ENCODE measurements at places on chromosomes 2 and 18.

GRCh38 chr2:166972418-166972817, 84.1 kb downstream of the XIRP2 start:
- no peak for DNase-seq

GRCh38 chr2:216776066-216776850, 80.9 kb upstream of the IGFBP5 start:
- peak; percentile 100 for DNase-seq

DNA sequence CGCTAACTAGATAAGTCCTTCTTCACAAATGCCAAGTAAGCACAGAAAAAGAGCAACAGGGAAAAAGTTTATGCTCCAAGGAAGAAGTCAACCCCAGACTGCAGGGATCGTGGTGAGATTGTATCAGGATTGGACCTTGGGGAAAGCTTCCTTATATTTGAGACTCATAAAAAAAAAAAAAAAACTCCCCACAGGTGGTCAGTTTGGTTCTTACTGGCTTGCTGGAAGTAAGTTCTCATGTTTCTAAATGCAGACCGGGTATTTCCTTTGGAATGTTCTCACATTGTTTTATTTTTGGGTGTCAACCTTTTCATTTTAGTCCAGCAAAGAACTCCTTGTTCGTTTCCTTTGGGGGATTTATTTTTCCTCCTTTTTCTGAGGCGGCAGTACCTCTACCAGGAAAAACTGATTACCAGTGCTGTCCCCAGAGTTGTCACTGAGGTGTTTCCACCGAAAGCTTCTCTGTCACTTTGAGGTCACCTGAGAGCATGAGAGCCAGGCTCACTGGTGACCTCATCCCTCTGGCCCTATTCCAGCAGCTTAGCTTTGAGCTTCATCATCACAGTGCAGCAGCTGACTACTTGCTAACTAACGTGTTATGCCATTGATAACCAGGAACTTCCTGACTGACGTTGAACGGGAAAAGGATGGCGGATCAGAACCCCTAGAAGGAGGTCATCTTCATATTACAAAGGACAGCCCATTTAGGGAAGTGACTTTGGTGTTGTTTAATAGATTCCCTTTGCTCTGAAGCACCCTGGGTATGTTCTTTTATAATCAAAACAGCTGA, 16.8 kb upstream of the ATP8B1 start:
- DNase-seq: no peak

DNA sequence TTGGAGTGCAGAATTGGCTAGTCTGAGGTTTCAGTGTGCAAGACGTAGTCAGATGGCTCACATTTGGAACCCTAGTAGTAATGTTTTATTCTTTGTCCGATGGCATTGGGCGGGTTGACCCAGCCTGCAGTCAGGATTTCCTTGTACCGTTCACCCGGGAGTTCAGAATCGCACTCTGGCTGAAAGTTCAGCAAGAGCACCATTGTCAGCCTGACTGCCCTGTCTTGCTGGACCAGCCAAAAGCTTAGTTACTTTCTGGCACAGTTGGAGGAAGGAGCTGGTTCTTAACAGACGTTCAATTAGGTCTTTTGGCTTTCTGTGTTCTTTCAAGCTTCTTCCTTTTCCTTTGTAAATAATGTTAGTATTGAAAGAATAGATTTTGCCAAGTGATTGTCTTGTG, 18.6 kb downstream of the RMC1 start:
- no peak for DNase-seq

DNA sequence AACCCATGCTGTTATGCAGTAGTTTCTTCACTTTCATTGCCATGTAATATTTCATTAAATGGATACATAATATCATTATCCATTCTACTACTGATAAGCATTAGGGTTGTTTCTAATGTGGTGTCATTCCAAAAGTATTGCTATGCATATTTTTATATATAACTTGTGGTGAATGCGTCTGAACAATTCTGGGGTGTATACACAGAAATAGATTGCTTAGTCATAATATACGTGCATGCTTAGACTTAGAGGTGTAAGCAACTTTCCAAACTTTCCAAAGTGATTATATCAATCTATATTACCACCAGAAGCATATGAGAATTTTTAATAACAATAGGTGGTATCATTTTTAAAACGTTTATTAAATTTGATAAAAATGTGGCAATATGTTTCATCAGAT, 540.9 kb downstream of the DSC3 start:
- no peak for DNase-seq

DNA sequence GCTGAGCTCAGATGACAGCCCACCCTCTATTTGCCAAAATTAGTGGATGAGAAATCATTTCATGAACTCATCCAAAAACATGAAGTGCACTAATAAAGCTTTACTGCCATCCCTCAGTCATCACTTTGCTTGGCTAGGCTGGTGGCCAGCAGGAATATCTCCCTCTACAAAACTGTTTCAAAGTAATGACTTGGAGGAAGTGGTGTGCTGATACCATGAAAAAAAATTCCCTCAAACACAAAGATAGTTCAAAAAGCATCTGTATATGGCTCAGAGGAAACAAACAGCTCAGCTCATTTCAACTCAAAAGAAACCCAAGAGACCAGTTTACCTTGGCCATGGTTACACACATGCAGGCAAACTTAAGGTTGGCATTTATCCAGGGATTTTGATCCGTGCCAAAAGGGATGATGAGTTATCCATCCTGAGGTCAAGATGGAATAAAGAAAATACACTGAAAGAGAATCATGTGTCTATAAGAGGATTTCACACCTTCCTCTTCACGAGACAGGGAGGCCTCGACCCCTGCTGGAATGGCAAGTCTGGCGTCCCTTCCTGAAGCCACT, 18.4 kb upstream of the WIPF1 start:
- no peak for DNase-seq

GRCh38 chr18:52459890-52460289, 119.9 kb downstream of the DCC start:
- DNase-seq: no peak

GRCh38 chr2:37588316-37588777, 83.1 kb downstream of the CDC42EP3 start:
- DNase-seq: no peak

GRCh38 chr2:168851674-168852320, 38.4 kb downstream of the SPC25 start:
- DNase-seq: peak; percentile 37

- no peak for DNase-seq
Measured at GRCh38 chr2:6368281-6368680, 497.4 kb downstream of the CMPK2 start.

GRCh38 chr2:235146206-235146605, 194.4 kb downstream of the SH3BP4 start:
- DNase-seq: no peak

- DNase-seq: no peak
Measured at GRCh38 chr2:240538031-240538780, 19.6 kb downstream of the ANKMY1 start.

DNA sequence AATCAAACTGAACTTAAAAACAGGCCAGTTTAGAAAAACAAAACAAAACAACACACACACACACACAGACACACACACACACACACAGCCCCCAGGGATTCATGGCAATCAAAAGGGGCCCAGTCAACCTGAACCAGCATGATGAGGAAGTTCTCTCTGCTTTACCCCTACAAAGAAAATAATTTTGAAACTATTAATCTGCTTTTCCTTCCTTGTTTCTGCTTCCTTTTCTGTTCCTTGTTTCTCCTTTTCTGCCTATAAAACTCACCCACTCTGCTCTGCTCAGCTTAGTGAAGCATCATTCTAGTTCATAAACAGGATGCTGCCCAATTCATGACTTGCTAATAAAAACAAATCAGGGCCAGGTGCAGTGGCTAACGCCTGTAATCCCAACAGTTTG, 203.1 kb downstream of the RAB3GAP1 start:
- DNase-seq: no peak

GRCh38 chr18:12278215-12278671, 24.1 kb downstream of the CIDEA start:
- no peak for DNase-seq

DNA sequence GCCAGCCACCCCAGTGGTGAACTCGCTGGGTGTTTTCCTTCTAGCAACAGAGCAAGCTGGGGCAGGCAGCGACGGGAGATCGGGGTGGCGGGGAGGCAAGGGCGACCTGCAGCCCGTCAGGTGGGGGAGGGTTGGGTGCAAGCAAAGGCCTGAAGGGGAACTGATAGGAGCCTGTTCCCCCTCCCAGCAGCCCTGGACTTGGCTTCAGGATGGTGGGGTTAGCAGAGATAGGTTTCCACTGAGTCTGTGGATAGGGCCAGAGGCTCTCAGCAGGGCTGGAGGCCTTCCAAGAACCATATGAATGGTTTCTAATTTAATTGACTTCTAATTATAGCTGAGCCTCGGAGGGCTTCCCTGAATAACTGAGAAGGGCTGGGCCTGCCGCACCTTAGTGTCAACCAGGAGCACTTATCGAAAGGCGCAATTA, 55.3 kb downstream of the EDAR start:
- peak; percentile 77 for DNase-seq

GRCh38 chr18:58699551-58699950, 28.3 kb downstream of the MALT1 start:
- DNase-seq: no peak

DNA sequence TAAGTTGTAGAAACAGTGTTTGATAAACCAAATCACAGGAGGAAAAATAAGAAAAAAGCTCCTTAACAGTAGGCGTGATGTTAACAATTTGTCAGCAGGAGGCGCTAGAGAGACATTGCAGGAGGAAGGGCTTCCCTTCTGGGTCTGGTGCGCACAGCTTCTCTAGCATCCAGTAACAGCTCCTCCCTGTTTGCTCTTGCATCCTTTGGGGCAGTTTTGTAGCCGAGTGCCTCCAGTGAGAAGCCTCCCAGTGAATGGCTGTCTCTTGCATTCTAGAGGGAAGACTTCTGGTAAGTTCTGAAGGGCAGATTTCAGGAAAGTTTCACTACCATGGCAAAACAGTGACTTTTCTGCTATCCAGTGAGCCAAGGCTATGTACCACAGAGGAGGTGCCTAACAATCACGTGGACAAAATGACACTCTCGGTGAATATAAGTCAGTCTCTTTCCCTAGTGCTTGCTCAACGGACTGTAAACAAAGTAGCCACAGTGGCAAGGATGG, 9.5 kb upstream of the ZNF396 start:
- DNase-seq: peak; percentile 81

GRCh38 chr18:36692371-36692770, 136.4 kb downstream of the TPGS2 start:
- no peak for DNase-seq

DNA sequence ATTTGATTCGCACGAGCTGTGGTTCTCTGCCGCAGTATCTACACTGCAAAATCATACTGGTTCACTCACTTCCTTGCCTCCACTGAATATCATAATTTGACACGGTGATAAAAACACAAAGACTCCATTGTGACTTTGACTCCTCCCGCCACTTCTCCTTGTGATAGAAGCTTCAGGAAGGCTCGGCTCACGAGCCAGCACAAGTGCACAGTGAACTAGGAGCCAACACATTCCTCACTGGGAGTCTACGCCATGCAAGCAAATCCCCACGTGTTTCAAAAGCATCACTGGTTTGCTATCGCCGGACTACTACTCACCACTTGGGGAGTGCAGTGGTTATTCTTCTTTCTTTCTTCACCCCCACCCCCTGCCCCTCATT, 293.3 kb upstream of the PARD3B start:
- no peak for DNase-seq

- no peak for DNase-seq
Measured at GRCh38 chr2:235810846-235811245, 317.0 kb downstream of the AGAP1 start.

- DNase-seq: no peak
Measured at GRCh38 chr2:121483021-121483420, 47.7 kb upstream of the RNU4ATAC start.

DNA sequence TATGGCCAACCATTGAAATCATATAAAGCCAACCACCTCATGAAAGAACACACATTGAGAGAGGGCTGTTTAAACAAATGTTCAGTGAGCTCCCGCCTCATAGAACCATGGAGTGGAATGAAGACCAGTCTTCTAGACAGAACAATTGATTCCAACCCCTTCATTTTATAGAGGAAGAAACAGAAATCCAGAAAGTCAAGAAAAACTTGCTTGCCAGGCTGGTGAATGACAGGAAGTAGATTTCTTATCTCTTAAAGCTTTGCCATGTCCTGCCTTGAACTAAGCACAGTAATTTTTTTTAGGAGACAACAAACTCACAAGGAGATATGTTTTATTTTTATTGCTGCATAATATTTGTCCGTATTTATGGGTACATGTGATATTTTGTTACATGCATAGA, 16.5 kb upstream of the NRP2 start:
- DNase-seq: no peak

- DNase-seq: no peak
Measured at GRCh38 chr2:11773111-11773510, 26.7 kb downstream of the LPIN1 start.

DNA sequence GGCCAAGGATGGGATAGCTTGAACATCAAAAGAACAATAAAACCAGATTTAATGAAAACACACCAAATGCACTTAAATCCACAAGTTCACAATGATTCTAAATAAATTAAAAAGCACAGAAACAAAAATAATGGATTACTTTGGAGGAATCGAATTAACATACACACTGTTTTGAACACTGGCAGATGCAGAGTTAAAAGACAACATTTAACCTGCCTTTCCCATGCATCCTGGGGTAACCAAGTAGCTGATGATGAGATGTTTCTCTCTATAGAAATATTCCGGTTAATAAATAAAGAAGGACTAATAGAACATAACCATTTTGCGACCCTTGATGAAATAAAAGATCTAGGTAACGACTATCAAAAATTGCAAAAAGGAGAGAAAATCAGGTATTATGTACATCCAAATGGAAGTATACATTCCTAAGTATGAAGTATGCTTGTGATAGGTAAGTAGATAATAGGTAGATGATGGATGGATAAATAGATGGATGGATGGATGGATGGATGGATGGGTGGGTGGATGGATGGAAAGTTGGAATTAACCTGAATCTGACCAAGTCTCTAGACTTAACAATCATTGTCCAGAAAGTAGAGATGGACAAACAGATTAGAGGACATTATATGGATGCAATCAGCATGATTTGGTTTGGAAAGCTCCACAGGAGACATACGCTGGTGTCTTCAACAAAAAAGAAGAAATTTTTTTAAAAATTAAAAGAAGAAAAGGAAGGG, 57.4 kb upstream of the MYCN start:
- DNase-seq: no peak

DNA sequence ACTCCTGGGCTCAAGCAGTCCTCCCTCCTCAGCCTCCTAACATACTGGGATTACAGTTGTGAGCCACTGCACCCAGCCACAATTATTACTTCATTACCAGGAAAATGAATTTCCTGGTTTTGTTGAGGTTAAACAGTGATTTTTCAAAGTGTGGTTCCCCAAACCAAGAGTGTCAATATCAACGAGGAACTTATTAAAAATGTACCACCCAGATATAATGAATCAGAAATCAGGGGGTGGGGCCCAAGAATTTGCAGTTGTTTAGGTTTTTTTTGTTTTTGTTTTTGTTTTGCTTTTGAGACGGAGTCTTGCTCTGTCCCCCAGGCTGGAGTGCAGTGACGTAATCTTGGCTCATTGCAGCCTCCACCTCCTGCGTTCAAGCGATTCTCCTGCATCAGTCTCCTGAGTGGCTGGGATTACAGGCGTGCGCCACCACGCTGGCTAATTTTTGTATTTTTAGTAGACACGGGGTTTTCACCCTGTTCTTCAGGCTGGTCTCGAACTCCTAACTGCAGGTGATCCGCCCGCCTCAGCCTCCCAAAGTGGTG, 94.1 kb downstream of the WDSUB1 start:
- DNase-seq: no peak

All from NCI-H748 treated with DMSO at 0.1 percent for 48 hours (cell line).